ENCODE measurements at places on chromosomes 11 and 22. TPM values are rescaled to one million over a fixed set of nuclear protein-coding genes. Genes with fewer than 3 reads are reported as not detected.

The CYP2D6 gene
- total RNA-seq: 0.84 TPM

The SCARF2 gene
- 1.6 TPM for total RNA-seq

The CLTCL1 gene
- 1.7 TPM for total RNA-seq

The UCP2 gene
- total RNA-seq: 68.7 TPM

The SMCO4 gene
- total RNA-seq: 3.3 TPM

The SUSD2 gene
- 0.31 TPM for total RNA-seq

The NOX4 gene
- not detected for total RNA-seq

The HBG2 gene
- 3.9 TPM for total RNA-seq

The ZP1 gene
- not detected for total RNA-seq

The OLFML1 gene
- total RNA-seq: not detected

The SYT7 gene
- under 0.01 TPM for total RNA-seq

The ALDH3B2 gene
- not detected for total RNA-seq

The TRIM48 gene
- total RNA-seq: not detected

The CAT gene
- total RNA-seq: 41.0 TPM

The UBTFL1 gene
- 0.21 TPM for total RNA-seq

The SAA2 gene
- 0.63 TPM for total RNA-seq

The APLNR gene
- not detected for total RNA-seq

The SPTBN2 gene
- 0.10 TPM for total RNA-seq

The SDF2L1 gene
- total RNA-seq: 10.0 TPM

The OR2D2 gene
- 0.10 TPM for total RNA-seq

The PTPMT1 gene
- total RNA-seq: 57.9 TPM

The P2RX6 gene
- total RNA-seq: 0.21 TPM

The RAG1 gene
- 0.52 TPM for total RNA-seq

The OR4A16 gene
- total RNA-seq: not detected

The CCDC87 gene
- total RNA-seq: 0.21 TPM

The TUT1 gene
- 3.3 TPM for total RNA-seq

The OR51T1 gene
- total RNA-seq: not detected

The MS4A6A gene
- 237 TPM for total RNA-seq
